ENCODE measurements at places on chromosomes 13 and 19. TPM values are rescaled to one million over a fixed set of nuclear protein-coding genes. Genes with fewer than 3 reads are reported as not detected.

GRCh38 chr13:29676941-29677452 is 81.5 kb upstream of the SLC7A1 start:
- DNase-seq = peak; percentile 97

DNA sequence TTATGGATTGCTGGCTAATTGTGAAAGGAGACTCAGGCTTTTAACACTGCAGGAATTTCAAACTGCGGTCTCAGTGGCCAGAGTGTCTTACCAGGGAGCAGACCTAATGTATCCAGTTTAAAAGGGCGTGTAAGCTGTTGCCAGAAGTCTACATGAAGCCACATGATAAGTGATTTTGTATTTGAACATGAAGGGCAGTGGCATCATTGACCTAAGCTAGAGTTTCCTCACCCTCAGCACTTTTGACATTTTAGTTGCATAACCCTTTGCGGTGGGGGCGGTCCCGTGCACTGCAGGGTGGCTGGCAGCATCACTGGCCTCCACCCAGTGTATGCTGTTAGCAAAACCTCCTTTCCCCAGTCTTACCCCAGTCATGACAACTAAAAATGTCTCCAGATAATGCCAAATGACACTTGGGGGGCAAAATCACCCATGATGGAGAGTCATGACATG is 23.7 kb upstream of the GPR18 start:
- DNase-seq = no peak

GRCh38 chr13:35649162-35649561 is 172.7 kb upstream of the MAB21L1 start:
- DNase-seq = peak; percentile 8

IFI30 gene
- total RNA-seq = 22.0 TPM

SPINT2 gene
- 453 TPM for total RNA-seq

- DNase-seq = no peak
These were observed 313.0 kb downstream of the TEX29 start for GRCh38 chr13:111633401-111633800.

GSX1 gene
- not detected for total RNA-seq

DNA sequence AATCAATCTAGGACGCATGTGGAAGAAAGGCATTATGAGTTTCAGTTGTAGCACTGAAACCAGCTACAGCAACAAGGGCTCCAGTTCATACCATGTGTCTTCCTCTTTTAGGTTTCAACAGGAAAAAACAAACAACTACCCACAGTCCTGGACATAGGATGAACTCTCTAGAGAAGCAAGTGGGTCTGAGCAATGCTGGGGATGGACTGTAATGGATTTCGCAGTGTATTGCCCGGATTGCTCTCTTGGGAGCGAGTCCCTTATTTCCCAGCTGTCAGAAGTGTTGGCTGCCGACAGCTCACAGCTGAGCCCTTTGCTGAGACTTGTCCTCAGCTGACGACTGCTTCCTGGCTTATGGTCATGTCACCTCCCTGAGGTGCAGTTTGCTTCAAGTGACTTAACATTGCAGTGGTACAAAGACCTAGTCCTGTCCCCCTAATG is 12.1 kb upstream of the MYCBP2 start:
- DNase-seq = no peak

DNA sequence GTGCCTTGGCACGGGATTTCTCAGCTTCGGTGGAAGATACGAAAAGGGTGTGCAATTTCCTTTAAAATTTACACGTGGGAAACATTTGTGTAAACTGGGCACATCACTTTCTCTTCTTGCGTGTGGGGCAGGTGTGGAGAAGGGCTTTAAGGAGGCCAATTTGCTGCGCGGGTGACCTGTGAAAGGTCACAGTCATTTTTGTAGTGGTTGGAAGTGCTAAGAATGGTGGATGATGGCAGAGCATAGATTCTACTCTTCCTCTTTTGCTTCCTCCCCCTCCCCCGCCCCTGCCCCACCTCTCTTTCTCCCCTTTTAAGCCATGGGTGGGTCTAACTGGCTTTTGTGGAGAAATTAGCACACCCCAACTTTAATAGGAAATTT is 7.2 kb downstream of the SLITRK5 start:
- no peak for DNase-seq

MISP3 gene
- total RNA-seq = 0.78 TPM

DNA sequence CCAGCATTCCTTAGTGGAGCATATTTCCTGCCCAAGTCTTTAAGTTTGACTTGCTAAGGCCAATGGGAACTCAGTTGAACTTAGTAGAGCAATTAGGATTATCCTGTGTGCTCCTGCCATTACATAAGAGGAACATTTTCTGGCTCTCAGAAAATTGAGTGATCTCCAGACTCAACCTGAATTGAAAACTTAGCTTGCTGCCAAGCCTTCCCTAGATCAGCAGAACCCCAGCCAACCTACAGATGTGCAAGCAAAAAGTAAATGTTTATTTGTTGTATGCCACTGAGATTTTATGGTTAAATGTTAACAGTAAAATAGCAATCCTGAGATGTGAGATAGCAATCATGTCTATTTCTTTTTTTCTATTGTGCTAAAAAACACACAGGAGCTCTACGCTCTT is 350.9 kb downstream of the OLFM4 start:
- no peak for DNase-seq

DNA sequence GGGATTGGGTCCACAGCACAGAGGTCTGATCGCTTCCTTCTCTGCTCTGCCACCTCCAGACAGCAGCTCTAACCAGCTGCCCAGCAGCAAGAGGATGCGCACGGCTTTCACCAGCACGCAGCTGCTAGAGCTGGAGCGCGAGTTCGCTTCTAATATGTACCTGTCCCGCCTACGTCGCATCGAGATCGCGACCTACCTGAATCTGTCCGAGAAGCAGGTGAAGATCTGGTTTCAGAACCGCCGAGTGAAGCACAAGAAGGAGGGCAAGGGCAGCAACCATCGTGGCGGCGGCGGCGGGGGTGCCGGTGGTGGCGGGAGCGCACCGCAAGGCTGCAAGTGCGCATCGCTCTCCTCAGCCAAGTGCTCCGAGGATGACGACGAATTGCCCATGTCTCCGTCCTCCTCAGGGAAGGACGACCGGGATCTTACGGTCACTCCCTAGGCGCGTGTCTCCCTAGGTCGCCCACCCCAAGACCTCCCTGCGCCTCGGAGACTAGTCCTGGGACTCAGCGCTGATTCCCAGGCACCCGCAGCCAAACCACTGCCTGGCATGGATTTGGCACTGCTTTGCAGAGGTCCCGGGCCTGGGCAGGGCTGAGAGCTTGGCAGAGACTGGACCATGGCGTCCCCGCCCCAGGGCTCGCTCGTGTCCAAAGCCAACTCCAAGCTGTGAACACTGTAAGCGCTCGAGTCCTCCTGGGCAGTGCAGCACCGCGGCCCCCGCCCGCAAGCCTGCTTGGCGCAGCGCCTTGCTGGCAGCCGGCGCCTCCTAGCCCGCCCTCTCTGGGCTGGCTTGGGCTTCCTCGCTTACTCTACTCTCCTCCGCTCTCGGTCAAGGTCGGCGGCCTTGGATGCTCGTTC is 1.5 kb downstream of the GSX1 start:
- DNase-seq = no peak

DNA sequence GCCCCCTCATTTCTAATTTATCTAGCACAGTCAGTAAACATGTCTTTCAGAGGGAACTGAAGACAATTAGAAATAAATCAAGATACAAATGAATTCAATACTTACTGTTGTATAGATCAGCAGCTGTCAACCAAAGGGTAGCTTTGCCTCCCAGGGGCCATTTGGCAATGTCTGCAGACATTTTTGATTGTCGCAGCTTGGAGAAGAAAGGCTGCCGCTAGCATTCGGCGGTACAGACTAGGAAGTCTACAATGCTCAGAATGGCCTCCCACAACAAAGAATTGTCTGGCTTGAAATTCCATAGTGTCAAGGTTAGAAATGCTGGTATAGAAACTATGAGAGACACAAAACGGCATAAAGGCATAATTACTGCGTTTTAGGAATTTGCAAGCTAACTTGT is 91.6 kb downstream of the RGCC start:
- DNase-seq = no peak

S1PR4 gene
- 0.11 TPM for total RNA-seq

DNA sequence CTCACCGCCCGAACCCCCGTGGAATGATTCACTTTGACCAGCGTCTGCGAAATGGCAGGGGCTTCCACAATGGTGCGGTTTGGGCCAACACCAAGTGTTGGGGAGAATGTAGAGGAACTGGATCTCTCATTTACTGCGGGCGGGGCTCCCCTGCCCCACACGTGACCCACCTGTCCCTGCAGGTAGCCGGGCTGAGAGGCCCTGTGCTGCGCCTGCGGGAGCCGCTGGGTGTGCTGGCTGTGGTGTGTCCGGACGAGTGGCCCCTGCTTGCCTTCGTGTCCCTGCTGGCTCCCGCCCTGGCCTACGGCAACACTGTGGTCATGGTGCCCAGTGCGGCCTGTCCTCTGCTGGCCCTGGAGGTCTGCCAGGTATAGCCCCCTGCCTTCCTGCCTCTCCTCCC is 5.8 kb upstream of the FLT3LG start:
- peak; percentile 81 for DNase-seq

GRCh38 chr19:18292810-18293641 is 11.6 kb upstream of the JUND start:
- DNase-seq = no peak

- DNase-seq = no peak
These were observed 10.2 kb upstream of the ANKRD10 start for GRCh38 chr13:110925023-110925612.

DNA sequence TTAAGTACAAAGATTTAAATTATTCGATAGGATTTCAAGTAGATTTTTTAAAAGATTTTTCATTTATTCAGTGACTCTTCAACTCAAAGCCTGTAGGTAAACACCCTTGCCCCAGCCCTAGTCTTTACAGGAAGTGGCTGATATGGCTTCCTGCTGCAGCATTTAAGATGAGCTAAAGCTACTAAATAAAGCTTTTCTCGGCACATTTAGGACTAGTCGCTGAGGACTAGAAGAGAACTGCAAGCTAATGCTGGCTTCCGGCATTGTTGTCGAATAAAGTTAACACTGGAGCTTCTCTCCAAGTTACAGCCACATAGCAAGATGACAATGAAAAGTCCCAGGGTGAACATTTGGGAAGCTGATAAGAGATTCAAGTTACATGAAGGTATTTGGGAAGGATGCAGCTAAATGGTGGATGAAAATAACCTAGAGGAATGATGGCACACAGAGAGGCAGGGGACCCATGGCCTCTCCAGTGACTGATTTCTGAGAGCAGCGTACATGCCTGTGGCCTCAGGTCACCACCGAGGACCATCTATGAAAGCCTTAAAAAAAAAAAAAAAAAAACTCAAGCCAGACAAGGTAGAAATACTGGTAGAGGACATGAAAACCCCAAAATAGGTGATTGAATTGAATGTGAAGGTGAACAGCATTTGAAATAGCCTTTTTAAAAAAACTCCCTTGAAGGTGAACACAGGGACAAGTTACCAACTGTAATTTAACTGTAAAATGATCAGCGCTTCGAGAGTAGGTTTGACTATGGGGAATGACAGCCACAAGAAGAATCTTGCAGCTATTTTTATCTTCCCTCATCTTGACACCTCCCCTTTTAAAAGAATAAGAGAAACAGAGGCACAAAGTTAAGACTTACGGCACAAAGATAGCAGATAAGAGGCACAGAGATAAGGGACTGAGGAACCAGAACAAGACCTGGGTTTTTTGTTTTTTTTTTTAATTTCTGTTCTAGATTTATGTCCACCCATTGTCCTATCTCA is 155.4 kb downstream of the DCT start:
- DNase-seq = no peak

CEACAM20 gene
- not detected for total RNA-seq
